ENCODE measurements at places on chromosomes 3 and 15.
A peak's percentile ranks its signal among the peaks of the same experiment; 100 is the strongest.

DNA sequence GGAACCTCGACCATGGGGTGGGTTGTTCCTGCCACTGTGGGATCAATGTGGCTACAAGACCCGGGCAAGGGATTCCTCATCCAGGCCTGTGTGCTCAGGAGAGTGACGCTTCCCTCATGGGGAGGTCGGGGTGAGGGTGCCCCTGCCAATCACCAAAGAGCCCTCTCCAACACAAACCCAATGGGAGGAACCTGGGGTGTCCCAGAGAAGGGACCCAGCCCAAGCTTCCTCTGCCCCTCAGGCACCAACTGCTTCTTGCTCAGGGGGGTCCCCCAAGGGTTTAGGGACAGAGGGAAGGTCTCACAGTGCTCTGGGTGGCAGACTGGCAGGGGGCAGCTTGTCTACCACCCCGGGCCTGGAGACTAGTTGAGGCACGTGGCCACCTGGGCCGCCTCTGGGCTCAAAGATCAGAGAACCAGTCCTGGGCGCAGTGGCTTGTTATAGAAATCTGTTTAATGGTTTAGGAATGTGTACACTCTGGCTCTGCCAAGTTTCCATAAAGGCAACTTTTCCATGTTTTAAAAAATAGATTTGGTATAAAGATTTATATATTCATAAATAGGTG, 26.6 kb downstream of the GP9 start:
- DNase-seq, result no peak

DNA sequence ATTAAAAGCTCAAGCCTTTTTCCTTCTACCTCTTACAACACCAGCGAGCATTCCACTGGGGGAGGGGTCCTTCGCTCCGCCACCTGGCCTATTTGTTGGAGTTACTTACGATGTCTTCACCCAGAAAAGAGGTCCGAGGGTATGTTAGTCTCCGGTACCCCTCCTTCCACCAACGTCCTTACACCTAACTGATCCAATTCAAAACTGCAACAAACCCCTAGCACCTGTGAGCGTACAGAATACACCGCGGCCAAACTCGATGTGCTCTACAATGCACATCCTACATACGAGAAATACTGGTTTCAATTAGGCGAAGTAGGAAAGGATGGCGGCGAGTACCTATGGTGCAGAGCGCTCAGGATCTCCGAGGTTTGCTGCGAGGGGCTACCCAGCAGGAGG, 944 bp downstream of the SLITRK3 start:
- DNase-seq, result no peak

- no peak for DNase-seq
These were observed 38.0 kb upstream of the XCR1 start for GRCh38 chr3:46065294-46065705.

DNA sequence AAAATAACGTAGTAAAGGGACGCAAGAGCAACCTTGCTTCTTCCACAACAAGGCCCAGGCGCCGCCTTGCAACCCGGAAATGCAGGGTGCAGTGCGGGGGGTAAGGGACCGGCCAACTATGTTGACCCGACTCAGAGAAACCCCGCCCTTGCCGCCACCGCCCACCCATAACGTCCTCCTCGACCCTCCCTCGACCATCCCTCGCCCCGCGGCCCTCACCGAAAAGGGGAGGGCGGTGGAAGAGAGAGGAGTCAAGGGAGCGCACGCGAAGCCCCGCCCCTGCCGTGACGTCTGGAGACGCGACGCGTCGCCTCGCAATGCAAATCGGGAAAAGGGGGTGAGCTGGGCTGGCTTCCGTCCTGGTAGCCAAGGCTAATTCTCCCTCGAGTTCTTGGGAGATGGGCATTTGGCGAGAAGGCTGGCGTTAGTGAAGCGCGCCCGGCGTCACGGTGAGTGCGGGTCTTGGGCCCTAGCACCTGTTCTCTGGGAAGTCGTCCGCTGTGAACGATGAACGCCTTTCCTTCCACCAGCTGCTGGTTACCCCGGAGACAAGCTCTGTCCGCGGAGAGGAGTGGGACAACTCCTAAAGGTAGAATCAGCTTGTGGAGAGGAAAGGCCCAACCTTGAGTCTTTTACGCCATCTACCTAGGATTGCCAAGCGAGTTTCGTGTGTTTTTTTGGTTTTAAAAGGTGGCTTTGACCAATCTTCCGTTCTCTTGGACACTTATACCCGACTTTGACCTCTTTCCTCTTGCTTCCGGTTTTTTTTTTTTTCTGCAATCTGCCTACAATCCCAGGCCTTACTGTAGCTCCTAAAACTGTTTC, at the start of gene USP8:
Gene USP8, plus strand, starts transcription at position 340 of the 825 bp plus-strand sequence. CDS start 14,669 bp downstream, outside the sequence.
- DNase-seq, result peak; percentile 98

DNA sequence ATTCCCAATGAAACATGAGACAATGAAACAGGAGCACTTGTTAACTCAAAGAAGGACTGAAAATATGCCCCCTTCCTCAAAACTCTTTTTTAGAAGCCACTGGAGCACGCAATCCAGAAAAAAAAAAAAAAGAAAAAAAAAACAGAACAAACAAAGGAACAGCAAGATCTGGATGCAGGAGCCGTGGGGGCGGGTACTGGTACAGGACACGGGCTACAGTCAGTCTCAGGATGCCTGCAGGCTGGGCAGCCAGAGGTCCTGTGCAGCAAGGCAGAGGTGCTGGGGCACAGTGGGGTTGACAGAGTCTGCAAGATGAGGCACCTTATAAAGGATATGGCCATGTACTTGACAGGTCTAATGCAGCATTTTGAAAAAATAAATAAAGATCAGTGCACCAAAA, 22.3 kb upstream of the ALDH1L1 start:
- DNase-seq, result no peak

DNA sequence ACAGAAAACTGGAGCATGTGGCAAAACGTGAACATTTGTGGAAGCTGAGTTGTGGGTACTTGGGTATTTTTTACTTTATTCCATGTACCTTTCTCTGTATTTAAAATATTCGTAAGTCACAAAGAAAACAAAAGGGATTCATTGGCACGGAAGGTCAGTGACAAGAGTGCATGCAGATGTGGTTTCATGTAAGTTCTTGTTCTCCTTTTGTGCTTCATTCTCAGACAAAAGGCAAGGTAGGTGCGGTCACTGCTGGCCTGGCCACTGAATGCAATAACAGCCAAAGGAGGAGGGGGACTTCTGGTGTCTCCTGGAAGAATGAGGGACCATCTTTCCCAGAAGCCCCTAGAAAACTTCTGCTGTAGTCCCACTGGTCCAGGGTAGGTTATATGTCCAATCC, 200.0 kb upstream of the TOPAZ1 start:
- DNase-seq, result no peak

- DNase-seq, result no peak
These were observed 87.3 kb upstream of the THBS1 start for GRCh38 chr15:39493424-39494067.

GRCh38 chr15:42313463-42313862, 40.2 kb upstream of the TMEM87A start:
- no peak for DNase-seq

GRCh38 chr15:41561777-41562145, 2.7 kb downstream of the TYRO3 start:
- DNase-seq, result no peak

- DNase-seq, result no peak
These were observed 39.9 kb upstream of the PIAS1 start for GRCh38 chr15:68014219-68014618.

DNA sequence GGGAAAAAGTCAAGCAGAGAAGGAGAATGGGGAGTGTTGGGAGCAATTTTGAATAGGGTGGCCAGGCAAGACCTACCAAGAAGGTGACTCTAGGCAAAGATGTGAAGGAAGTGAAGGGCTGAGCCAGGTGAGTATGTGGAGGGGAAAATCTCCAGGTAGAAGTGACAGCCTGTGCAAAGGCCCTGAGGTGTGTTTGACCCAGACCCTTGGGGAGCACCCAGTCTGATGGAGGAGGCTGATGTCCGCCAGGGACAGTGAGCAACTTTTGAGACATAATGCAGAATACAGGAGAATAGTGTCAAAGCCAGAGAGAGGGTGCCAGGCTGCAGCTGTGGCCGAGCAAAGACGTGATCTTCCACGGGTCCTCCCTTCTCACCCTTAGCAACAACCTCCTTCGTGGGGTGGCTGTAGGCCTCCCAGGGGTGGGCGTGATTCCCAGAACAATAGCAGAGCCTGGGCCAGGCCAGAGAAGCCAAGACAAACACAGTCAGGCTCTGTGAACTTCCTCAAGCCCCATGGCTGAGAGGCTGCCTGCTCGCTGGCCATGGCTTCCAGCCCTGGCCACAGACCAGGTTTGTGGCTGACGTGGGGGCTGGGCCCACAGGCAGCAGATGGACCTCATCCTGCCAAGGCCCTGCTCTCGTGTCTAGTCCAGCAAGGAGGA, 58.1 kb downstream of the SLC6A6 start:
- DNase-seq, result peak; percentile 76

DNA sequence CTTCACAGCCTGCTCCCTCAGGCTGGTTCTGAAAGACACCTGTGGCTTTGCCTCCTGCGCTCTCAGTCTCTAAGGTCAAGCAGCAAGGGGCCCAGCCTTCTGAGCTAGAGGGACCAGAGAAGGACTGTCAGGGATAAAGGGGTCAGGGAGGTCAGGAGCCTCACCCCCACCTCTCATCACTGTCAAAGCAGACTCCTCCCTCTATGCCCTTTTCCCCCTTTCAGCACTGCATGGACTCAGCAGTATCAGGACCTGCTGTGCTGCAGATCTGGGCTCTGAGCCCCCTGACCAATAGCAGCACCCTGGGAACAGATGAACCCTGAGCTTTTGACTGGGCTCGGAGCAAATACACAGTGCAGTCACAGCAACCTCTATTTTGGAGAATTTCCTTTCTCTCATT, 3.2 kb upstream of the BMF start:
- DNase-seq, result no peak
